AML-193 (cell line): ENCODE measurements at places on chromosomes 12 and 14.
A peak's percentile ranks its signal among the peaks of the same experiment; 100 is the strongest.

DNA sequence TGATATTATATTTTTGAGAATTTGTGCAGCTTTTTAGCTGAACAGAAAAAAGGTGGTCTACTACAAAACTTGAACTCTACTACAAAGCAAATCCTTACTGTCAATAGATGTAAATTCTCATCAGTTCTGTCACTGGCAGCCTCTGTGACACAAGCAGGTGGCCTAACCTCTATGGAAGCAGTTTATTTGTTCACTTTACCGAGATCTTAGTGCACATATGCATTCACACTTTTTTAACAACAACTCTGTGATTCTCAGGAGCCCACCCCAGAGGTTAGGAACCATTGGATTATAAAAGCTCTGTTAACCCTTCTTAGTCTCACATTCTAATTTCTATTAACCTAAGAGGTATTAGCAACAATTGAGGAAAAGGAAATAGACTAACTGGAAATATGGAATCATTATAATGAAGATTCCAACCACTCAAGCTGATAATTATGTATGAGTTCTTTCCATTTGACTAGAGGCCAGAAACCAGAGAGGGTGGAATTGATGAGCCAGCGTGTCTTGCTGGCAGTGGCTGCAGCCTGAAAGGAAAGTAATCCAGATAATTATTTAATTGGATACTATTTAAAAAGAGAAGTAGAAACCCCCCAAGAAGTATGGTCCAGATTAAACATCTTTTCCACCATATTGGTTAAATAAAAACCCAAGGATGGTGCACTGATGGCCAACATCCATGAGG is 451.1 kb downstream of the TMEM117 start:
- no peak for DNase-seq

DNA sequence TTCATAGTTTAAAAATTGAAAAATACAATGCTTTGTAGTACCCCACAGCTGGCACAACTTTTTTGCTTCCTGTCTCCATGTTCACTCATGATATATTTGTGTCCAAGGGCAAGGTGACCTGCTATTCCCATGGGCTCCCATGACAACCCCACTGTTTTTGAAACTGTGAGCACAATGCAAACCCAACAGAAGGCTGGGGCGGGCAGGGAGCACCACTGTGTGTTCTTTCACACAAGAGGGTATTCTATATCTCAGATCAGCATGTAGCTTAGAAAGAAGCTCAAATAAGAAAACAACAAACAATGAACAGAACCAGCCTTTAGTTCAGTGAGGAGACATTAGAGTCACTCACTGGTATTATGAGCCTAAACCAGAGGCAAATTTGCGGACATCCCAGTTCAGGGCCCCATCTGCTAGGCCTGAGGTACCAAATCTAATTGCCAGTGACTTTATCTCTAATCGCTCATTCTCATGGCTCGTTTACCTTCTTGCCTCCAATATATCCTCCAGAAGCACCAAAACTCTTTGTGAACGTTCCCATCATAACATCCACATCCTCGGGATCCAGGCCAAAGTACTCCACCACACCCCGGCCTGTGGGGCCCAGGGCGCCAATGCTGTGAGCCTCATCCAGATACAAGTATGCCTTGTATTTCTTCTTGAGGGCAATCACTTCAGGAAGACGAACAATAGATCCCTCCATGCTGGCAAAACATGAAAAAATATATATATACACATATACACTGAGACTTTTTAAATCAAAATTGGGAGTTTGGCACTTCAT is 56.4 kb upstream of the ISM2 start:
- DNase-seq, result no peak

- DNase-seq, result no peak
Observed at GRCh38 chr12:10967409-10967808, 19.3 kb downstream of the TAS2R50 start.

DNA sequence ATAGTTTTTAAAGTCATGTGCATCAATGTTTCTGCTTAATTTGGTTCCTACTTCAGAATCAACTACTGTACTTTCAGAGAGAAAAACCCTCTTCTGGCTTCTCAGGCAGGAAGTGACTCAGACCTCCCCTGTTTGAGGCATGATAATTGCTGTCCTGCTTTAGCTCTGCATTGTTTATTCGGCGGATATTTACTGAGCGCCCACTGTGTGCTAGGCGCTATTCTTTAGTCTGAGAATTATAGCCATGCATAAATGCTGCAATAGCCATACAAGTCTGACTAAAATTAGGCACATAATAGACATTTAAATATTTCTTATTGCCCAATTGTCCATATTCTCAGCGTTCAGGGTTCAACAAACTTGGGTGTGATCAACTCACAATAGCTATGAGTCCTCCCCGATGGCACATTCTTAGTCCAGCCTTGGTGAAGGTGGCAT is 6.1 kb upstream of the AMIGO2 start:
- peak; percentile 59 for DNase-seq

DNA sequence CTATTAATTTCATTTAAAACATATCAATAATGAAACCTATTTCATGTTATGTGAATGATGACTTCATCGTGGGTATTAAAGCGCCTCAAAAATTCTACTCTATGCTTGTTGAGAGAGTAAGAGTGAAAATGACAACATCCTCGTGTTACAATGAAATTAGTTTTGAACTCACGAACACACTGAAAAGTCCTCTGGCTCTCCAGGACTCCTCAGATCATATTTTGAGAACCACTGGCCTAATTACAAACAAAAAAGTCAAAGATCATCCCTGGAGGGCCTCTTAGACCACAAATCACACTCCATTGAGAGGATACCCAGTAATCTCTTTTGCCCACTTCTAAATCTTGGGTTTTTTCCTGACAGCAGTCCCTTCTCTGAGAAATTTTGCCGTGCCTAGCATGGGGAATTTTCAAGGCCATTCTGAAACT is 19.1 kb downstream of the DAAM1 start:
- no peak for DNase-seq

DNA sequence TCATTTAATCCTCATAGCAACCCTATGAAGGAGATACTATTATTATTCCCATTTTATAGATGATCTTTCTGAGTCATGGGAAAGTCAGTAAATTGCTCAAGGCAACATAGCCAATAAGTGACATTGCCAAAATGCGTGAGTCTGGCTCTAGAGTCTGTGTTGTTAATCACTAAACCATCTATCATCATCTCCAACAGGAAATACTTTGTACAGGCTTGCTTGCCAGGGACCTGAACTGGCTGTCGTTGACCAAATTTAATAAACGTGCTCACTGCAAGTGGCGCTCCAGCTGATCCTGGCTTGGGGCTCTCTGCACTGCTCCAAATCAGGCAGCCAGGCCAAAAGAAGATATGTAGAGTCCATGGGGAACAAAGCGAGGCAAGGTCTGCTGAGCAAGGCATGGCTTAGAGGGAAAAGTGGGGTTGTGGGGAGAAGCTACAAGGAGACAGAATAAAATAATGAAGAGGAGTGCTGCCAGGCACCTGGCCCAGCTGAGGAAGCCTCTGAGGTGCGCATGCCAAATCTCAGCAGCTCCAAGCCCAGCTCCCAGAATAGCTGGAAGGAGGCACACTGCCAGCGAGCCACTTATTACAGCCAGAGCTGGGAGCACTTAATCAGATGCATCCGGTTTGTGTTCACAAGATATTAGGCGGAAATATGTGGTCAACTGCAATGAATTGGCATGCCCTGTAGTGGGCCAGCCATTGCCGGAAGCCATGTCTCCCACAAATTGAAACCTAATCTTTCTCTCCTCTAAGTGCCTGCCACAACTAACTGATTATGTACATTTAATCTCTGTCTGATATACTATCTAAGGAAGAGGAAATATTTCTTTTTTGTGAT is 43.3 kb upstream of the PTPRO start:
- no peak for DNase-seq
